ENCODE measurements at places on chromosomes 7 and 10.

DNA sequence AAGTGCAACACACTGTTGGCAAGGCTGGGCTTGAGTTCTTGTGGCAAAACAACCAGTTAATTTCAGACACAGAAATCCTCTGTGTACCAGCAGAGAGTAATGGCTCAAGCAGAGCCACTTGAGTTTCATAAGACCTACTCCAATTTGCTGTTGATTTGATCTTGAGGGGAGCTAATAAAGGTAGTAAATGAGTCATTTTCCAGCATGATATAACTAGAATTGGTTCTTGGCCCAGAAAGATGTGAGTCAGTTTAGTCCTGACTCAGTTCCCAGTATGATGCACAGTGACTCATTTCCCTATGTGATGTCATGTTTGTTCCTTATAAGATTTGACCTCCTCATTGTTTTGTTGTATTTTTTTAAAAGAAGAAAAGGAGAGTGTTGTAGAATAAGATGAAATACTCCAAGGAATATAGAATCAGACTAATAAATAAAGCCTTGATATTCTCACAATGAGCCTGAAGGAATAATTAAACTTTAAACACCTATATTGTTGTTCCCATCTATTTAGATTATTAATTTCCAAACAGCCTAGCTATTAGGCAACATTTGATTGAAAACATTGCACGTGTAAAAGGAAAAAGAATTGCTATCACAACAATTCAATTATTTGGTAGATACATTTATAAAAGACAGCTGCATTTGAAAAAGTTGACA lies 186.2 kb downstream of the REEP3 start:
- DNase-seq: no peak

DNA sequence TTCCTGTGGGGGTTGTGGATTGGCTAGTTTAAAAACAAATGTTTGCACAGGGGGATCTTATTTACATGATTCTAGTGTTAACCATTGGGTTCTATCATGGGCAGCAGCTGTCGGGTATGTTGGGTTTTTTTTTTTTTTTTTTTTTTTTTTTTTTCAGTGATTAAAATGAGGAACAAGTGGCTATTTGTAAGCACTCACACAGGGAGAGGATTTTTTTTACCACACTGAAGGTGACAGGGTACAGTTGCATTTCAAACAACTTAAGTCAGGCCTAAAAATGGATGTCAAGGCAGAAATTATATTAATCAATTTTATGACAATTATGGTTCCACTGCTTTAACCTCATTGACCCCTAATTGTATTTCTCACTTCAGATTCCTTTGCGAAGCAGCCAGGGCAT lies 92.8 kb downstream of the CD36 start:
- no peak for DNase-seq

DNA sequence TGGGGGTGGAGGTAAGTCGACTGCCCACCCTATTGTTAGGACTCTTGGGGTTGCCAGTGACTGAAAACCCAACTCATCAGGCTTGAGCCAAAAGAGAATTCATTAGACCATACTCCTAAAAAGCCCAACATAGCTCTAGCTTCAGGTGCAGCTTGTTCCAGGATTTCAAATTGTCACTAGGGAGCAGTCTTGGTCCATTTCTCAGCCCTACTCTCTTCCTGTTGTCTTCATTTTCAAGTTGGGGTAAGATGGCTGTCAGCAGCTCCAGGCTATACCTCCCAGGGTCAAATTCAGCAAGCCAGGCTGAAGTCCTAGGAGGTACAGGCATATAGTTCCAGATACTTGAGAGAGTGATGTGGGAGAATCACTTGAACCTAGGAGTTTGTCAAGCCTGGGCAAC lies 14.9 kb upstream of the COL13A1 start:
- no peak for DNase-seq

DNA sequence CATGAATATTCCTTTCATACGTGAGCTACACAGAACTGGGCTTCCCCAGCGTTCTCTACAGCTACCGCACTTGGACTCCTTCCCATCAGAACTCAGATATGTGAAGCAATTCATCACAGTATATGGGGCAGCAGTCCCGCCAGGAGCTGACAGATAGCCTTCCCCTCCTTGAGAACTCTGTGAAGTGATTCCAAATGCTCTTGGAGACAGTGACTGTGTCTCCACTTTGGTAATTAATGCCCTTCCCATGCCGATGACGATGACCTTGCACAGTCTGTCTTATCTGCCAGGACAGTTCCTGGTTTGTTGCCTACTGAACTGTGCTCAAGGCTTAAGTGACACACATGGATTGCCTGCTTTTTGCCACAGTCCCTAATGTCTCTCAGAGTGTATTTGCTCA lies 75.0 kb upstream of the AFAP1L2 start:
- DNase-seq: no peak

- DNase-seq: no peak
Observed at GRCh38 chr7:133082390-133082766, 488 bp upstream of the CHCHD3 start.

DNA sequence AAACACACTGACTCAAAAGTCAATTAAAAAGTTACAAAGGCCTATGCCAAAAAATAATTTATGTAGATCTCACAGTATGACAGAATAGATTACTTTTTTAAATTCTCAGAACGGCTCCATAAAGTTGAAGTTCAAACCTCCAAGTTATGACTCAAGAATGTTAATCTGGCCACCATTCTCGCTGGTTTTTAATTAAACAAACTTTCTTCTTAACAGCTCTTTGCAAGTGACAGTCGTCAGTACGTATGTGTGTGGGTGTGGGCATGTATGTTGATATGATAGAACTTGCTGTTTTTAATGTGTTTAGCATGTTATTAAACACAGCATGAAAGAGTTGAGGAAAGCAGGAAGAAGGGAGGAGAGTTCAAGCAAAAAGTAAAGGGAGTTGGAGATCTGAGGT lies 18.5 kb downstream of the PRKCQ start:
- DNase-seq: no peak

DNA sequence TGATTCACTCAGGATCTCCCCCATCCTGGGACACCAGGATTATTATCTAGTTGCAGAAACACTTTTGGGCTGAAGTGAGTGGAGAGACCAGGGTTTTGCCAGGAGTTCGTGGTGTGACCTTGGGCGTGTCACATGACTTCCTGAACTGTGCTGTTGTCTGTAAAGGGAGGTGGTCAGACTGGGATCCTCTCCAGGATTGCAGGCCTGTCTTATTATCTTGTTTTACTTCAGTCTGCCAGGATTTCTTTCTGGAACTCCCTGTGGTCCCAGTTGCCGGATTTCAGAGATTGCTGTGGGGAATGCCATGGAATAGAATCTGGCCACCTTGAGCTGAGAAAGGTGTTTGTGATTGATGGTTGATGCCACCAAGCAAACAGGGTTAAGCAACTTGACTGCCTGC lies 35.8 kb downstream of the CRCP start:
- DNase-seq: no peak

- no peak for DNase-seq
Observed at GRCh38 chr7:155878674-155879073, 66.4 kb upstream of the SHH start.

DNA sequence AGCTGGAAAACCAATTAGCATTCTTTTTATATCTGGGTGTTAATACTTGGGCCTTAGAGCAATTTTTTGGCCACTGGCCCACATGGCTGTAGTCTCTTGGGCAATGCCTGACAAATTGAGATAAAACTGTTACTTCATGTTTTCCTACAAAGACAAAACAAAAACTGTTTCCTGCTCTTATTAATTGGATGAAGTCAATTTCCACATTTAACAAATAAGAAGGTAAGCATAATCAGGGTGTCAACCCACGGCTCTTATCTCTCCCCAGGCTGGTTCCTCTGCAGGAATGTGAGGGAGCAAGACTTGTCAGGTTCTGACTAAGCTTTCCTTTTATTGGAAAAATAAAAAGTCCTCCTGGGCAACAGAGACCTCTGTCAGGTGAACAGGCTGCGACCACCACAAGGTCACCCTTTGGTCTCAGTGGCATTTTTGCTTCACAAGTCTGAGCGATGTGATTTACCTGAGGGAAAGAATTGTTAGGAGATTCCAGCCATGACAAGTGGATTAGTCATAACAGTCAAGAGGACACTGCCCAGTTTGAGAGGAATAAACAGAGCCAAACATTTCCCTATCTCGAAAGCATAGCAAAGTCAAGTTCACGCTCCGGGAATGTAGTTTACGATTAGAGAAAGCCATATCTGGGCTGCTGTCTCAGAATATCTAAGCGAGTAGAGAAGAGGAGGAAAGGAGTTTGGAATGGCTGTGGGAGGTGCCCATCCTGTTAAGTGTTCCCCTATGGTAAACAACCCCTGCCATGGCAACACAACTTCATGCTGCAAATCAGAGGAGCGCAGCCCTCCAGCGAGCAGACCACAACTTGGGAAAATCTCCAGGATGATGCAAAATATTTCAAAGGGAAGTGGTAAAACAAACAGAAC lies 144.4 kb downstream of the TES start:
- DNase-seq: no peak

DNA sequence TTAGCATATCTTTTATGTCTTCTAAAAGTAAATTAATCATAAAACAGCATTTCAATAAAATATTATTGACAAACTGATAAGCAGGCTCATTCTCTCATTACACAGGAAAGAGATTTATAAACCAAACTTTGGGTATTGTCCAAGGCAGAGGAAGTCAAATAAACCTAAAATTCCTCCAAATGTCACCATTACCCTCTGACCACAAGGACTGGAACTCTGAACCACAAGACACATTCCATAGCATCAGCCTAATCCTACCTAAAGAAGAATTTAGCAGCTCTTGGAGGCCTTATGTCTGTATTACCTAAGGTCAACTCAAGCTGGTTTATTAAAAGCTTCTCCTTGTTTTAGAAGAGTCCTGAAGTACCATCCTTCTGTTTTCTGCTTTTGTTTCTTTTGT lies 82.4 kb upstream of the SLC13A1 start:
- DNase-seq: no peak

DNA sequence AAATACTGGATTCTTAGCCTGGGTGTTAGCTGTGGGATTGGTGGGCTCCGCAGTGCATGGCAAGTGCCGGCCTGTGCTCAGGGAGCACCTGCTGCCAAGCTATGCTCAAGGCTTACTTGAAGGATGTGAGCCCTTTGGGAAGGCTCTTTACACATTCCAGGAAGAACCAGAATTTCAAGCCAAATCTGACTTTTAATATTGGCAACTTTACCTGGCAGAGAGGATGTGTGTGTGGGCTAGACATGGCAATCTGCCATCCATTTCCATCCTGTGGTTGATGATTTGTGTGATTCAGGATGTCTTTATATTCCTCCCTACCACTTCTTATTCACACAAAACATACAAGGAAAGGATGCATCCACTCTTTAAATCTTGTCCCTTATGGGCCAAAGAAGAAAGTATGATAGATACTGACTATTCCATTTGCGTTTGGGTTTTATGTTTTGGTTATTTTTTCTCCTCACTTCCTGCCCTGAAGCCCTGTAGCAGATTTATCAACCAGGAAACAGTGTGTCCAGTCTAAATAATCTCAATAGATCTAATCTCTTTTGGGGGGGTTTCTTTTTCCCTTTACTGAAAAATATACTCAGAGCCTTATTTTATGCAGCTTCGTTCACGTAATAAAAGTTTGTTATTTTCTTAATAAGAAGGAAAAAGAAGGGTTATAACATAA lies 247.1 kb downstream of the COBL start:
- DNase-seq: no peak

GRCh38 chr10:102402512-102402896 lies 7.0 kb downstream of the NFKB2 start:
- DNase-seq: no peak

DNA sequence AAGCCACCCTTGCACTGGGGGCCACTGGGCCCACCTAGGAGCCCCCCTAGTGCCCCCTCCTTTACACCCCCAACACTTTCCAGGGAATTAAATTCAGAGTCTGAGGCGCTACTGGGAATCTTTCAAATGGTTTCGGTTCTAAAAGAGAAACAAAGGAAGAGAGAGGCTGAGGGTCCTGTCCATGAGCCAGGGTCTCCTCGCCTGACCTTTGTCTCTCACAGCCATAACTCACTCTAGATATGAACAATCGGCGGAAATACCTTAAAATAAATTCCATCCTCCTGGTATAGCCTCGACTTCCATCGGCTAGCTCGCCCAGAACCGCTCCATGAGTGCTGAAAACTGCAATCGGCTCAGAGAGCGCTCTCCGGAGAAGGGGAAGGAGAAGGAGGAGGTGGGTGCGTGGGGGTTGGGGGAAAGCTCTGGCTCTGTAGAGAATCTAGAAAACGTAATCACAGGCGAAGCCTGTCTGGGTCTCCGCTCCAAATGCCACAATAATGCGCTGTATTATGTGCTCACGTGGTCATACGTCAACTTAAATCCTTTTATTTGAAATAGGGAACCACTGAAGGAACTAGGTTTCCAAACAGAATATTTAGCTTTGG lies 12.6 kb downstream of the HOXA4 start:
- no peak for DNase-seq

GRCh38 chr7:70894799-70895198 lies 237.1 kb upstream of the GALNT17 start:
- DNase-seq: no peak

DNA sequence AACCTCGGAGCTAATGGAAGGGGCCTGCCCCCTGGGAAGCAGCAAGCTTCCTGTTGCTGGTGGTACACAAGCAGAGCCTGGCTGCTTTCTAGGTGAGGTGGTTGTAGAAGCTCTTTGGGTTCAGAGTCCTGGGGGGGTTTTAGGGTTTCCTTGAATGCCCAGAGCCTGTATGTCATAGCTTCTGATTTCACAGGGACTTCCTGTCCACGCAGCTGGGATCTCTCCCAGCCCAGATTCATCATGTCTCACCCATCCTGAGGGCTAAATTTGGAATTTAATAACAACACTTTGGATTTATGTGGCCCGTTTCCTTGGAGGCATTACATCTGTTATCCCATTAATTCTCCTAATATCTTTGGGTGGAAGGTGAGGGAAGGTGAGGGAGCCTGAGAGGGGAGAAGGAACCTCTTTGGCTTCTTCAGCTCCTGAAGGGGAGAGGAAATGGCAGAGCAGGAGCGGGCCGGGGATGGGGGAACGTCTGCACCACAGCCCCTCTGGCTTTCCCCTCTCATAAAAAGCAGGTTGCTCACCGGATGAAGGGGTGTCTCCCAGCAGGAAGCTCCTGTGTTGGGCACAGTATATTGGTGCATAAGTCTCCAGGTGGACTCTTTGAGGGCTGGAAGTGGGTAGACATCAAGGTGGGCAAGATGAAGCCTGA lies 19.7 kb downstream of the RPS24 start:
- DNase-seq: no peak

DNA sequence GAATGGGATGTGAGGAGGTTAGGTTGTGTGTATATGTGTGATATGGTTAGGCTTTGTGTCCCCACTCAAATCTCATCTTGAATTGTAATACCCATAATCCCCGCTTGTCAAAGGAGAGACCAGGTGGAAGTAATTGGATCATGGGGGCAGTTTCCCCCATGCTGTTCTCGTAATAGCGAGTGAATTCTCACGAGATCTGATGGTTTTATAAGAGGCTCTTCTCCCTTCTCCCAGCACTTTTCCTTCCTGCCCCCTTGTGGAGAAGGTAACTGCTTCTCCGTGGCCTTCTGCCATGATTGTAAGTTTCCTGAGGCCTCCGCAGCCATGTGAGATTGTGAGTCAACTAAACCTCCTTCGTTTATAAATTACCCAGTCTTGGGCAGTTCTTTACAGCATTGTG lies 47.3 kb downstream of the NPVF start:
- DNase-seq: no peak
